ENCODE measurements at places on chromosomes 4 and X.

- DNase-seq: no peak
Observed at GRCh38 chr4:153555730-153556434, 89.7 kb downstream of the TMEM131L start.

DNA sequence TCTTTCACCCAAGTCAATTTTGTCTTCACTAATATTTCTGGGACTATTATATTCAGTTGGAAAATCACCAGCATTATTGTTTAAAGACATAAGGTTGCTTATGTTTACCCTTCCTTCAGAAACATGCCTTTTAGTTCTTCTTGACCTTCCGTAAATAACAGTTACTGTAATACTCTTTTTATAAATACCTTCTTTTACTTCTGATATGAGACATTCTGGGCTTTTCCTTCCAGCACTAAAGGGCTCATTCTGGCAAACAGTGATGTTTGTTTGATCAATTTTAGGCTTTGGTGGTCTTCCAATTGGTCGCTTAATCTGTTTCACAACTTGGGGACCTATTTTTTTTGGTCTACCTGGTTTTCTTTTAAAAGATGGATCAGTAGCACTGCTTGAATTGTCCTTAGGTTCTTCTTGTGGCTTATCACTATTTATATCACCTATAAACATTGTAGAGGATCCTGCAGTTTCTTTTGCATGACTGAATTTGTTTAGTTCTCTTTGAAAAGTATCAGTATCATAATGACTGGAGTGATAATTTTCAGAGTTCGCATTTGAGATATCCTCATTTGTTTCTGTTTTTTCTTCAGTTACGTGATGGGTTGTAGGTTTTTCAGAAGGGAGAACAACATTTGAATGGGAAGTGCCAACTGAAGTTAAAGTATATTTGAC is 64.8 kb downstream of the NCAPG start:
- DNase-seq: no peak

- DNase-seq: no peak
Observed at GRCh38 chrX:65451663-65452062, 82.9 kb downstream of the LAS1L start.

GRCh38 chr4:7187168-7187535 is 5.2 kb upstream of the SORCS2 start:
- DNase-seq: no peak

GRCh38 chrX:24200133-24200532 is 50.6 kb downstream of the ZFX start:
- no peak for DNase-seq

DNA sequence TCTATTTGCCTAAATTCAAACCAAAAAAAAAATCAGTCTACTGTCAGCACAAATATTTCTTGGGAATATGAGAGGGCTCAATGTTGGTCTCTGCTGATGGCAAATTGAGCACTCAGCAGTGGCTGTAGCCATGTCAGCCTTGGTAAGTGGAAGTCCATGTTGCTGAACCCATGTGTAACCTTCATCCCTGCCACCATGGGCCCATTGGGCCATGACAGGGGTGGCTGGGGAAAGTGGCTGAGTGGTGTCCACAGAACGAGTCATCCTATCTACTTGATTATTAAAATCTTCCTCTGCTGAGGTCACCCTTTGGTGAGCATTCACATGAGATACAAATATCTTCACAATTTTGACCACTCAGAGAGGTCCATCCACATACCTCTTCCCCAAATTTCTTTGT is 56.8 kb upstream of the FAM9B start:
- DNase-seq: no peak

GRCh38 chr4:26822546-26822945 is 38.1 kb upstream of the STIM2 start:
- no peak for DNase-seq

- DNase-seq: no peak
Observed at GRCh38 chr4:103092245-103092644, 7.4 kb downstream of the BDH2 start.

DNA sequence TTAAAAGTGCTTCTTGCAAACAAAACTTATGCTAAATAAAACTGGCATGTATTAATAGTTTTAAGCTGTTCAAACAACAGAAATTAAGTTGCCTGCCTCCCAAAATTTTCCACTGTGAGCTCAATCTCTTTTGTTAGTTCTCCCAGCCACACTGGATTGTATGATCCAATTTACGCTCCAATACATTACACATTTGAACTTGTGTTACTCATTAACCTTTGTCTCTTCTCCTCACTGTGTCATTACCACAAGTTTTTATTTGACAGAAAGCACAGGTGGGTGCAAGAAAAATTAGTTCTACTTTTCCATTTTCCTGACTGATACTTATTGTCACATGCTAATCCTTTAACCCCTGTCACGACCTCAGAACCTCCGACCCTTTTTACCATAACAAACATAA is 55.5 kb downstream of the SHISA3 start:
- no peak for DNase-seq

DNA sequence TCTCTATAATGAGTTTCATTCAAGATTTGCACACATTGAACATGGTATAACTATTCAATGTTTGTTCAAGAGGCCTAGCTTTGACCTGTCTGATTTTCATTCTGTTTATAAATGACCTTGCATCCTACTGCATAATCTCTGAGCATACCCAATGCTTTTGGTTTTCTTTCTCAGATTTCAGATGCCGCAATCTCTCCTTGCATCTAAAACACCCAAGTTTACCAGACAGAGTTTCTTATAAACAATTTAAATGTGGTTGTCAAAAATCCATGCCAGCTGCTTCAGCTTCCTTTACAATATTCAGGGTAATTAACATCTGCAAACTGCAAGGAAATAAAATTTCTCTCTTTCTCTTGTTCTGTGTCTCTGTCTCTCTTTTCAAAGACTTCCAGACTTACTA is 123.0 kb upstream of the PCDH18 start:
- DNase-seq: no peak

DNA sequence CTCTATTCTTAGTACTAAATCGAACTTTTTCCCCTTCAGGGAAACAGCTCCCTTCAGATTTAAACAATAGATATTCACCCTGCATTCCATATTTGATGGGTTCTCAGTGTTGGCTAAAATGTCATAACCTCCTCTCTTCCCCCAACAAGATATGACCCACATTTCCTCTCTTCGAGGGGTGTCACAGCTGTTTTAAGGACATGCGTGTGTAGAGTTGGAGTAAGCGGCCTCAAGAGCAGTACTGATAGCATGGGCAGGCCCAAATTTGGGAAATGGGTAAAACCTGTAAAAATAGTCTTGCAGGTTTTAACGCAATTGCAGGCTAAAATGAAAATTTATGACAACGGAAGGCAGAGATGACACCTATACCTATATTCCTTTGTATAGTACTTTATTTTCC is 28.7 kb downstream of the SAT1 start:
- DNase-seq: no peak

- DNase-seq: no peak
Observed at GRCh38 chr4:139955600-139955999, 198.4 kb downstream of the MAML3 start.

GRCh38 chr4:153989505-153989904 is 200.6 kb upstream of the SFRP2 start:
- DNase-seq: no peak

DNA sequence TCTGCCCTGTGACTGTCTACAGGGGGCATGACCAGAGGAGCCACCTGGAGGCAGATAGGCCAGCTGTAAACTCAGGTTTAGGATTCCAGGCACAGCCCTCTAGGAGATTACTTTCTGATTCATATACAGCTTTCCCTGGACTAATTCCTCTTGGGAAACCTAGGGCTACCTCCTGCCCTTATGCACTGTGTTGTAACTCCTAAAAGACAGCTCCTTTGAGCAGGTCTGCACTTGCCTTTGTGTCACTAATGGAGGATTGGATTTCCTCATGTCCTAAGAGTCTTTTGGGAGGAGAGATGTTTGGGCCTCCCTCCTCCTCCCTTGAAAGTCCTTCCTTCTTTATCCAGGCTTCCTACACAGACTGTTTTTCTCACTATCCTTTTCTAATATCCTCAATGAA is 202.0 kb downstream of the PCDH19 start:
- no peak for DNase-seq

- no peak for DNase-seq
Observed at GRCh38 chrX:45761920-45762319, 561.2 kb upstream of the DIPK2B start.
